MCF 10A (cell line): ENCODE measurements at places on chromosomes 11 and 22.

DNA sequence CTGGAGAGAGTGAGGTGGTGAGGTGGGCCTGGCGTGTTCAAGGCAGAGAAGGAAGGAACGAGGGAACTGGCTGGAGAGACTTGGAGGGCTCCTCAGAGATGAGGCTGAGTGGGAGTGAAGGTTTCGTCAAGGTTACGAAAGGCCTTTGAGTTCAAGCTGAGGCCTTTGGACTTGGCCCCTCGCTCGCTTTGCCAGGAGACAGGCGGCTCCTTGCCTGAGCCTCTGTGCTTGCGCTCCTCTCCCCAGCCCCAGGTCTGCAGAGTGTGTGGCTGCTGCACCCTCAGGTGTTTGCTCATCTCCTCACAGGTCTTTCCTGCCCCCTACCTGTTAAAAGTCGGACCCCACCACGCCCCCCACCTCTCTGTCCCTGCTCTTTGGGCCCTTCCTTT, 91.6 kb downstream of the ATXN10 start:
- no peak for DNase-seq

DNA sequence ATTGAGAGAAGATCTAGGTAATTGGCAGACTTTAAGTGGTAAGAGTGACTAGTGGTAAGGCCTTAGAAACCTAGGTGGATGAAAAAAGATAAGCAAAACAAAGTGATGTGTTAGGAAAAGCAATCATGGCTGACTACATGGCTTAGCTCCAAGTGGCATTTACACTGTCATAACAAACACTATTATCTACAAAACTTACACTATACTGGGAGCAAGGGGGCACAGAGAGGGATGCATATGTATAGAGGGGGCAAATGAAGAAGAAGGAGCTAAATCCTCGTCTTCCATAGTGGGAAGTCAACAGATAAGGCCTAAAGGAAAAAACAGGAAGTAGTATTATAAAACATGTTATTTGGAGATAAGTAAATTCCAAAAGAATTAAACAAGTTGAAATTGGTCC, 32.5 kb downstream of the ADORA2A start:
- DNase-seq: no peak

DNA sequence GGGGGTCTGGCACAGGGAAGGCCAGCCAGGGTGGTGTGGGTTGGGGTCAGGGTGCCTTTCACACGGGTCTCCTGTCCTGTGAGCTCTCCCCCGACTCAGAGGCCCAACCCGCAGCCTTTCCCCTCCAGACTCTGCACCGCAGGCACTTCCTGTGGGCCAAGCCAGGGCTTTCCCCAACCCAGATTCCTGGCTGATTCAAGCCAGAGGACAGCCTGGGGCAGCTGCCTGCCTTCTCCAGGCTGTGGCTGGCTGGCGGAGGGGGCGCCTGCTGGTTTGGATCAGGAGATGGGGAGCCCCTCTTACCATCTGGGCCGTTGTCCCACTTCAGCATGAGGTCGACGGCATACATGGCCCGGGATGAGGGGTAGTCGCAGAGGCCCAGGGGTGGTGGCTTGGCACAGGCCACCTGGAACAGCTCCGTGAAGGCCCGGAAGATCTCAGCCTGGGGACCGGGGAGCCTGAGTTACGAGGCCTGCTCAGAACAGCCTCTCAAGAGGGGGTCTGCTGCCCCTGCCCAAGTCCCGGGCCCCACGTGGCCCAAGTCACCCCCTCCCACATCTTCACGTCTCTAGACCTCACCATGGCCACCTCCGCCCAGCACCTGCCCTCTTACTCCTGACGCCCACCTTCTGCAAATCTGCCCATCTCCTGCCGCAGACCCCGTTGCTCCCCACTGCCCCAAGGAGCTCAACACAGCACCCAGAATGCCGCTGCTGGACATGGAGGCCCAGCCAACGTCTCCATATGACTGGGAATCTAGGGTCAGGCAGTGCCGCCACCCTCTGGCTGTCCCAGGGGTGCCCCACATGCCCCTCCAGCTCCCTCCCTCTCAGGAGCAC, 17.3 kb downstream of the TSPO start:
- no peak for DNase-seq

DNA sequence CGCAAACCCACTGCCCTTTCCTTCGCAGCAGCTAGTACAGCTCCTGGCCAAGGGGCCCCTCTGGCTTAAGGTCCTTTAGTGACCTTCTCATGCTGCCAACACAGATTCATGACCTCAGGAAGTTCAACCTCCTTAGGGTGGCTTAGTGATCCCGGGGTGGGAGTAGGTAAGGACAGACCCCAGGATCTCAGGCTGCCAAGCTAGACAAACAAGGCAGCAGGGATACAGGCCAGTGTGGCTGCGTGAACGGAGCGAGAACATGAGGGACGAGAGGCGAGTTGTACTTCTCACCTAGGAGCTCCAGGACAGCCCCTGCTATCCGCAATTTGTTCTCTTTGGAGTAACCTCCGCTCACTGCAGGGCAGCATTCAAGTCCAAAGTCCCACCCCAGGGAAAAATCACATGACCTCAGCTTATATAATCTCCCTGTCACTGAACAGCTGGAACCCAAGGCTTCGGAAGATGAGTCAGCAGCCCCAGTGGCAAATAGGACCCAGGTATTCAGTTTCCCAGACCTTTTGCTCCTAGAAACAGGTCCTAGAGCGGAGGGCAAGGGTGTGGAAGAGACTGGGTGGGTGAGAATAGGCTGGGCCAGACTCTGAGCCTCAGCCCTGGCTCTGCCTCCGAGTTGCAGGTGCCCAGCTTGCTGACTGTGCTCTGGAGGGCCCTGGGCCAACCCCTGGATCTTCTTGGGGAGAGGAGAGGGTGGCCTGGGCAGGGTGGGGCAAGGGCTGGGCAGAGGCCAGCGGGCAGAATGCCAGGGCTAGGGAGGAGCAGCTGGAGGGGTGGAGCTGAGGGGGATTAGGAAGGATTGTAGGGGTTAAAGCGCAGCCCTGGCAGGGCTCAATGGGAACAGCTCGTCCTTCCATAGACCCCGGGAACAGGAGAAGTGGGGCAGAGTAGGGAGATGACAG, 13.1 kb downstream of the USP2 start:
- peak; percentile 93 for DNase-seq

DNA sequence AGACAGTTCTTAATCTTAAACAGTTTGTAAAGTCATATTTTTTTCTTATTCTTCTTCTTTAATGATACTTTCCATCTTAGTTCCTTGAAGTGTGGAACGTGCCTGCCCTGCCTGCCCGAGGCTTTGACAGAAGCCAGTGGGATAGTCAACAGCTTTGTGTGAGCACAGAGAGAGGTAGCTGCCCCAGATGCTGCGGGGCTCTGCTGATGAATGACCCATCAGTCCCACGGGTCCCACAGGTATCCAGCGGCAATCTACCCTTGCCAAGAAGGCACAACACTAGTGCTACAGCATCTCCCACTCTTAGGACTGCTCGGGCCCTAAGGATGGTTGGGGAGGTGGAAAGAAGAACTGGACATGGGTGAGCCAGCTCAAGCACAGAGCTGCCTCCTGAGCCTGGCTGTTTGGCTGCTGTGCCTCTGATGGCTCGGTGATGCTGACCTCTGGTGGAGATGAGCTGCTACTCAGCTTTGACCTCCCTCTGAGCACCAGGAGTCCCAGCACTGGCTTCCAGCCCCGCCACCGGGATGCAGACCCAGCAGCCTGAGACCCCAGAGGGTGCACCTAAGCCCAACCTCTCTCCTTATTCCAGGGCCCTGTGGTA, 11.8 kb upstream of the APLNR start:
- DNase-seq: peak; percentile 68

DNA sequence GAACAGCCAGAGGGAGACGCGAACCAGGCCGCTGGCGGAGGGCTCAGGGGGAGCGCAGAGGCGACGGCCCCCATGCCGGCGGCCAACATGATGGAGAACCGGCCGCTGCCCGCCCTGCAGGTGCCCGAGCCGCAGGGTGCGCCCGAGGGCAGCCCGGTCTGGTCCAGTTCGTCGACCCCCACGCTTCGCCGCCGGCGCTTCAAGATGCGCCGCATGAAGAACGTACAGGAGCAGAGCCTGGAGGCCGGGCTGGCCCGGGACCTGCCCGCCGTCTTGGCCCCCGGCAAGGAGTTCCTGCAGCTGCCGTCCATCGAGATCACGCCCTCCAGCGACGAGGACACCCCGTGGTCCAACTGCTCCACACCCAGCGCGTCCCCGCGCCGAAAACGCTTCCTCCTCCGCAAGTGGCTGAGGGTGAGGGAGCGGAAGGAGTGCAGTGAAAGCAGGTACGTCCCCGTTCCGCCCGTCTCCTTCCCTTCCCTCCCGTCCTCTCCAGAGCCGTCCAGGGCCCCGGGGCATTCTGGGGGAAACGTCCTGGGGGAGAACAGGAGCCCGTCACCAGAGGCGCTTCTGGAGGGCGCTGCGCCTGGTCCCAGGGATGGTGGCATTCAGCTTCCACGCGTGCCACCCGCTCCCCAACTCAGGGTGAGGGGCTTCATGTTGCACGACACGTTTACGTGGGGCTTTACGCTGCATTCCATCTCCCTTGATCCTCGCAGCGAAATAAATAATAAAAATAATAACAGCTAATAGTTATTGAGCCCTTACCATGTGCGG, 840 bp downstream of the GRAMD1B start:
- no peak for DNase-seq

DNA sequence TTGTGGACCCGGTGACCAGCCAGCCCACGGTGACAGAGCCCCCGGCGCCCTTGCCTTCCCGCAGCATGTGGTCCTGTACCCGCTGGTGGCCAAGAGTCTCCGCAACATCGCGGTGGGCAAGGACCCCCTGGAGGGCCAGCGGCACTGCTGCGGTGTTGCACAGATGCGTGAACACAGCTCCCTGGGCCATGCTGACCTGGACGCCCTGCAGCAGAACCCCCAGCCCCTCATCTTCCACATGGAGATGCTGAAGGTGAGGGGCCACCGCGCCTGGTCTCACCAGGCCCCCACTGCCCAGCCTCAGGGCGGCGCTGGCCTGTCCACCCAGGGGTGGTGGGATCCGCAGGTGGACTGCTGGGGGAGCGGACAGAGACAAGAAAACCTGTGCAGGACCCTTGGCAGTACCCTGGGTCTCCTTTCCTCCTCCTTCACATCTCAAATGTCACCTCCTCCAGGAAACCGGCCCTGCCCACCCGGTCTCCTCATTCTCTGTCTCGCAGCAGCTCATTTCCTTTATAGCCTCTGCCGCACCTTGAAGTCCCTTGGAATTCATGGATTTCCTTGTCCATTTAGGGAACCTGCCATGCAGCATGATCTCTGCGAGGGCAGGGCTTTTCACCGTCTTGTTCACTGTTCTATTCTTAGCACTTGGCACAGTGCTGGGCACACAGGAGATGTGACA, 6.5 kb downstream of the AIP start:
- no peak for DNase-seq
